CD8-positive, alpha-beta memory T cell (primary cell): ENCODE measurements at places on chromosomes 16 and 17. TPM values are rescaled to one million over a fixed set of nuclear protein-coding genes. Genes with fewer than 3 reads are reported as not detected.
A peak's percentile ranks its signal among the peaks of the same experiment; 100 is the strongest.

DNA sequence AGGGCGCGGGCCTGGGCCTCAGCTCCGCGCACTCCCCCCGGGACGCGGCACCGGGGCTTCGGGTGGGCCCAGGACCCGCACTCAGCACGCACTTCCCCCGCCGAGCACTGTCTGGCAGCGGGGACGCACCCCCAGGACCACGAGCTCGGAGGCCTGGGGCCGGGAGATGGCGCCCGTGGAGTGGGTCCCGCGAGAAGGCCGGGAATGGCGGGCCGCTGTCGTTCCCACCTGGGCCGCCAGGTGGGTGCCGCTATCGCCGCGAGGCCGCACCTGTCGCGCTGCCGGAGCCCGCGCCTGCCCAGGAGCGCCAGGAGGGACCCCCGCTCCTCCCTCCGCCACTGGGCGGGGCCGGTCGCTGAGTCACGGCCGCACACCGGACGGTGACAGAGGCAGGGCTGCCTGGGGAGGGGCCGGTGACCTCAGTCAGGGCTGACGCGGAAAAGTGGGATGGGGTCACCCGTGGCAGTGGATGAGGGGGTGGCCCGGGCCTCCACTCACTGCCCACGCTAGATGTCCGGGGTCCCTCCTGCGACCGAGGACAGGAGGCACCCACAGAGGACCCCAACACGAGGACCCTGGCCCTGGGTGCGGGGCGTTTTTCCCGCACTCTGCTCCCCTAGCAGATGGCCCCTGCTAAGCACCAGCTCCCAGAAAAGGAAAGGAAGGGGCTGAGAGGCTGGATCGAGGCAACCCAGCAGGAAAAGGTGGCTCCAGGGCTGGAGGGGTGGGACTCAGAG is 6.9 kb upstream of the ACTG1 start:
- peak overlapping the region; percentile 50 for H3K4me3 ChIP-seq
- peaks cover 37% of the 10 kb centered on the region for H3K4me1 ChIP-seq
- H3K36me3 ChIP-seq = no peaks in the 10 kb centered on the region
- peaks cover 10% of the 10 kb centered on the region for H3K27me3 ChIP-seq
- H3K27ac ChIP-seq = peak overlapping the region; percentile 24

GRCh38 chr17:40179923-40180659 is 2.8 kb downstream of the RAPGEFL1 start:
- no peak for DNase-seq
- no peaks in the 10 kb centered on the region for H3K36me3 ChIP-seq
- no peaks in the 10 kb centered on the region for H3K27me3 ChIP-seq
- H3K4me3 ChIP-seq = no peak overlapping the region

- H3K36me3 ChIP-seq = no peaks in the 10 kb centered on the region
- DNase-seq = no peak
- no peak overlapping the region for H3K4me3 ChIP-seq
- H3K27me3 ChIP-seq = no peaks in the 10 kb centered on the region
Observed at GRCh38 chr16:15811481-15812400, 45.1 kb downstream of the MYH11 start.

The ITGAD gene
- not detected for total RNA-seq

DNA sequence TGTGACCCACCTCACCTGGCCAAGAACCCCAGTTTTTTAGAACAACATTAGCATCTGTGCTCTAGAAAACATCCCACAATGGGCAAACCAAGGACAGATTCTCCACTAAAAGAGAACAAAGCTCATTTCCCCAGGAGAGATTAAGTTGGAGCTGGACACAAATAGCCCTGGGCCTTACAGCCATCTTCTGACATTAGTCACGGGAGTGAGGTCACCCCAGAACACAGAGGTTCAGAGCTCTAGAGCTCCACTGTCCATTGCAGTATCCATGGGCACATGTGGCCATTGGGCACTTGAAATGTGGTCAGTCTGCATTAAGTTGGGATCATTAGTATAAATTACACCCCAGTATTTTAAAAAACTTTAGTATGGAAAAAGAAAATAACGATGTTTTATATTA is 47.6 kb upstream of the RBBP6 start:
- no peak overlapping the region for H3K4me3 ChIP-seq
- H3K4me1 ChIP-seq = no peaks in the 10 kb centered on the region
- no peak for DNase-seq
- no peak overlapping the region for H3K27ac ChIP-seq

The GPS1 gene
- 125 TPM for total RNA-seq

The PYY gene
- not detected for total RNA-seq

The DNAAF8 gene
- total RNA-seq = 0.31 TPM

DNA sequence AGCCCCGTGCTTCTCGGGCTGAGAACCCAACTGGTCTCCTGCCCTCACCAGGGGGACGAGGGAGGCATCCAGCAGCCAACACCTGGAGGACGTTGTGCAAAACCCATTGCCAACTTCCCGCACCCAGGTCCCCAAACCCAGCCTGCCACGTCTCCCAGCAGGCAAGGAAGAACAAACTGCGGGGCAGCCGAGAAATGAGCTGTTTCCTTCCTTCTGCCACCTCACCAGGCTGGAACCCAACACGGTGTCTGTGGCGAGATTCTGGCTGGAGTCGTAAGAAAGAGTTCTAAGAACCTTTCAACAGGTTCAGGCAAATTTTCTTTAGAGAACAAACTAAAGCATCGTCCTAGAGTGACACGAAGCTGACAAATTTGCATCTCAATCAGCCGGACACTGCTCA is 3.6 kb downstream of the SLC43A2 start:
- H3K36me3 ChIP-seq = no peaks in the 10 kb centered on the region
- H3K4me1 ChIP-seq = peaks cover 17% of the 10 kb centered on the region
- no peaks in the 10 kb centered on the region for H3K27me3 ChIP-seq
- no peak for DNase-seq
- no peak overlapping the region for H3K27ac ChIP-seq

DNA sequence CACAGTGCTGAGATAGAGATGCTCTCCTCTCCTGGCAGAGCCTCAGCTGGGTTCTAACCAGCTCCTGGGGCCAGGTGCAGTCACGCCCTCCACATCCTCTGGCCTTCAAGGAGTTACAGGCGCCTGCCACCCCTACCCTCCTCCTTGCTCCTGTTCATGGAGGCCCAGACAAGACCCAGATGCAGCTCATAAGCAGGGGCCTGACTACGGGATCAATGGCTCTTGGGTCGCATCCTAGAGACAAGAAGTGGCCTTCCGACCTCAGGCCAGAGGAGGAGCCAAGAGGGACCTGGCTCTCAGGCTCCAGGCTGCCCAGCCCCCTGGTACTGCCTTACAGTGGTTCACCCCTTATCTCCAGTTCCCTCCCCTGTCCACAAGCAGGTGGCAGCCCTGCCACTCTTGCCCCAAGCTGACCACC is 23.0 kb downstream of the ARHGAP27 start:
- peaks cover 13% of the 10 kb centered on the region for H3K36me3 ChIP-seq
- peak overlapping the region; percentile 84 for H3K27ac ChIP-seq
- DNase-seq = no peak
- H3K27me3 ChIP-seq = no peaks in the 10 kb centered on the region

DNA sequence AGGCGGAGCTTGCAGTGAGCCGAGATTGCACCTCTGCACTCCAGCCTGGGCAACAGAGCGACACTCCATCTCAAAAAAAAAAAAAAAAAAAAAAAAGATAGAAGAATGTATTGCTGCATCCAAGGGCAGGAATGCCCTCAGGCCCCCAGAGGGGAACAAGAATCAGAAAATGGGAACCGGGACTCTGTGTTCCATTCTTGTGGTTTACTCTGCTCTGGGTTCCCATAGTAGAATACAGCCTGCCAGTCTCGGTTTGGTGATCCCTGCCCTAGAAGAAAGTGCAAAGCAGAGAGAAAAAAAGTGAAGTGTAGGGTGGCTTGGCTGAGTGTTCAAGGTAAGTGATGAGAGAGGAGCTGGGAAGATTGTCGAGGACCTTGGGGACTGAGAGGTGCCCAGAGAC is 27.4 kb upstream of the KDM6B start:
- H3K36me3 ChIP-seq = no peaks in the 10 kb centered on the region
- H3K27me3 ChIP-seq = no peaks in the 10 kb centered on the region
- H3K4me1 ChIP-seq = no peaks in the 10 kb centered on the region
- no peak for DNase-seq
- H3K27ac ChIP-seq = no peak overlapping the region
- H3K4me3 ChIP-seq = no peak overlapping the region

DNA sequence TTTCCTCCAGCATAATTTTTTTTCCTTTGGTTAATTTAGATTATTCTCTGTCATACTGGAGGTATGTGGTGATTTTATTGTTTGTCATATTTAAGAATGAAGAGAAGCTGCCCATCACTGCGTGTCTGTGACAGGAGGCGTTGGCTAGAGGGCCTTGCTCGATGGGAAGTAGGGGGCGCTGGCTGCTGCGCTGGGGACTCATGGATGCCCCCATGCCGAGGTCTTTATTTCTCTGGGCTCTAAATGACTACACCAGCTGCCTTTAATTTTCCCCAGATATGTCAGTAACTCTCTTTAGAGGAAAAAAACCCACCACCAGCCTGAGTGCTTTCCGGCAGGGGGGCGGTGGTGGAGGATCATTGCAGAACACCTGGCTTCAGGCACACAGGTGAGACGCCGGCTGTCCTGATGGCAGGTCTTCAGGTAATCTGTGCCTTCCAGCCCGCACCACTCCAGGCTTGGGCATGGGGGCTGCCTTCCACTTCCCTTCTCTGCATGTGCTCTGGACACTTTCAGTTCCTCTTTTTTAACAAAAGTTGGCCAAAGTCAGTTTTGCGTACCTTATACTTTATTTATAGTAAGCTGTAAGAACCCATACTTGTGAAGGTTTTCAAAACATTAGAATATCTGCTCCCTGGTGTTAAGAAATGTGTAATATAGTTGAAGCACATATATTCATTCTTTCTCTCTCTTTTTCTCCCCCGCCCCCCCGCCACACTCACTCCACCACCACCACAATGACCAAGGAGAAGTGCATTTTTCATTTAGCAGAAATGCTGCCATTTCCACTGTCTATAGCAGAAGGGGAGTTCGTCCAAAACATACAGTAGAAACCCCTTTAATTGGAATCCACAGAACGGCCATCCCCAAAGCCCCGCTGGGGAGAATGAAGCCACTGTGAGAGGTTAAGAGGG is 192.7 kb downstream of the RPTOR start:
- H3K4me1 ChIP-seq = peaks cover 29% of the 10 kb centered on the region
- peaks cover 4% of the 10 kb centered on the region for H3K36me3 ChIP-seq
- no peaks in the 10 kb centered on the region for H3K27me3 ChIP-seq
- DNase-seq = no peak
- H3K27ac ChIP-seq = no peak overlapping the region

DNA sequence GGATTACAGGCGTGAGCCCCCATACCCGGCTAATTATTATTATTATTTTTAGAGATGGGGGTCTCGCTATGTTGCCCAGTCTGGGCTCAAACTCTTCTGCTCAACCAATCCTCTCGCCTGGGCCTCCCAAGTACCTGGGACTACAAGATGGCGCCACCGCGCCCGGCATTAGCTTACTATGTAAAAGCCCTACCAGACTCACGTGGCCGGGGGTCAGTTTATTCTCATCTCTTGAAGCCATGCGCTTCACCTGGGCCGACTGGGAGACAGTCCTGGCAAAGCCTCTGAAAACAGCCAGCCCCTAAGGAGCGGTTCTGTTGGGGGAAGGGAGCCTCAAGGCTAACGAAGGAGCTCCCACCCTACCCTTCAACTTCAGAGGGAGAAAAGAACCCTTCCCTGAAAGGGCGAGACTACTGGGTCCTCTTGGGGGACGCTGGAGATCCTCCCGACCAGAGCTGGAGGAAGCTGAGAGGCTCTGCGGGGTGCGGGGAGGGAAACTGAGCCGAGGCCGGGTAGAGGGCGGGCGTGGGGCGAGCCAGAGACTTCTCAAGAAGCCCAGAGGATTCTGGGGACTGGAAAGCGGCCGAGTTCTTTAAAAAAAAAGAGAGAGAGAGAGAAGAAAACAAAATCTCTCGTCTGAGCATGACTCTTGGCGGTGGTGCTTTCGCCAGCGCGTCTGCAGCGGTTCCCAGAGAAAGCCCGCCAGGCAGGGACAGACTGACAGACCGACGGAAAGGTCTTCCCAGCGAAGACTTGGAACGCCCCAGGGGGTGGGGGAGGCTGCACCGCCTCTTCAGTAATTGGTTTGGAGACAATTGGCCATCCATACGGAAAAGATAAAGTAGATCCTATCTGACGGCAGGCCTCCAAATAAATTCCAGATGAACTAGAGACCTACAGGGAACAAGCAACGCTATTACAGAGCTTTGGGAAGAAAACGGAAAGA is 5.6 kb upstream of the TUBG2 start:
- H3K4me3 ChIP-seq = no peak overlapping the region
- no peak overlapping the region for H3K27ac ChIP-seq
- no peak for DNase-seq
- peaks cover 1% of the 10 kb centered on the region for H3K4me1 ChIP-seq

- DNase-seq = no peak
- H3K27ac ChIP-seq = no peak overlapping the region
- no peaks in the 10 kb centered on the region for H3K36me3 ChIP-seq
- no peaks in the 10 kb centered on the region for H3K27me3 ChIP-seq
- H3K4me3 ChIP-seq = no peak overlapping the region
Observed at GRCh38 chr16:23702951-23703350, 10.1 kb downstream of the ERN2 start.

The HEATR9 gene
- 2.3 TPM for total RNA-seq

DNA sequence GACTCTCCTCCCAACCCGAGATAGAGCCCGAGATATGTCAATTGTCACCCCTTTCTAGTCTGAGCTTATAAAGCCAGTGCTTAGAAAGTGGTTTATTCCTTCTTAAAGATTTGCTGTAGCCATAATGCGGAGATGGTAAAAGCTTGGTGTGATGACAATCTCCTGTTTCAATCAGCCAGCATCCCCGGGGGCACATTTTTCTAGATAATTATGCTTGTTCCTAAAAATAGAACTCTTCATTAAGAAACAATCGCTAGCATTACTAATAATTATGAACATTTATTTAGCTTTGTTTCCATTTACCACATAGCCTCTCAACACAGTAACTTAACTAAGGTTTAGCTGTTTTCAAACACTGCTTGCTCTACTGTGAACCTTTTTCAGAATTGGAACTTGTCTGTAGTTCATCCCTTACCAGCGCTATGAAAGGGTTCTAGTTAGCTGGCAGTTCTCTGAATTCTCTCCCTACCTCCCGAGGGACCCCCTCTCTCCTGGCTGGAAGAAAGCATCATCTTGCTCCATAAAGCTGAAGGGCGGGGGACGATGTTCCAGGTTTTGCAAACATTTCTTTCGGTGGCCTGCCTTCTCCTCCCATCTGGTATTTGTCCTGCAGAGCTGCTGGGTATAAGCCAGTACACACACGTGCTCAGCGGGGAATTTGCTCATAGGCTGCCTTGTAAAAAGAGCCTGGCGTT is 922 bp upstream of the MRPL58 start:
- no peaks in the 10 kb centered on the region for H3K27me3 ChIP-seq
- peaks cover 15% of the 10 kb centered on the region for H3K4me1 ChIP-seq
- DNase-seq = no peak
- H3K4me3 ChIP-seq = peak overlapping the region; percentile 90

- H3K27ac ChIP-seq = no peak overlapping the region
- peaks cover 8% of the 10 kb centered on the region for H3K4me1 ChIP-seq
- no peaks in the 10 kb centered on the region for H3K36me3 ChIP-seq
Observed at GRCh38 chr17:75590314-75590761, 2.7 kb downstream of the MYO15B start.
